CD4-positive, alpha-beta T cell (primary cell): ENCODE measurements at places on chromosomes 4 and X.

- DNase-seq: peak; percentile 27
Measured at GRCh38 chr4:48546336-48546735, 56.3 kb downstream of the ZAR1 start.

- DNase-seq: no peak
Measured at GRCh38 chr4:86975927-86976326, 41.1 kb downstream of the AFF1 start.

GRCh38 chr4:148077581-148077980, 345.7 kb downstream of the ARHGAP10 start:
- DNase-seq: no peak

DNA sequence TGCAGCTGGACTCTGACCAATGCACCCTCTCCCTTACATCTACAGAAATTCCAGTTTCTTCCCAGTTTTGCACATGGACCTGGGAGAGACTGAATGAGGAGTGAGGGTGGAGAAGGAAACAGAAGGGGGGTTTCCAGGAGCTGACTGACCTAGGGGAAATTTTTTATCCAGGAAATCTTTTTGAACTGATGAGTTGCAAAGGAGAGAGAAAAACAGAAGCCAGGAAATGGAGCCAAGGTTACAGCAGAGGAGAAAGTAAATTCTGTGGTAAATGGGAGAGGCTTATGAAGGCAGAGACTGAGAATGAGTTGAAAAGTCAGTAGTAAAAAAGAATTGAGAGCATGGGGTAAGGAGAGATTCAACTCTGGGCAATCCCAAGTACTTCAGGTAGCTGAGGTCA, 192.8 kb downstream of the SMIM20 start:
- no peak for DNase-seq

DNA sequence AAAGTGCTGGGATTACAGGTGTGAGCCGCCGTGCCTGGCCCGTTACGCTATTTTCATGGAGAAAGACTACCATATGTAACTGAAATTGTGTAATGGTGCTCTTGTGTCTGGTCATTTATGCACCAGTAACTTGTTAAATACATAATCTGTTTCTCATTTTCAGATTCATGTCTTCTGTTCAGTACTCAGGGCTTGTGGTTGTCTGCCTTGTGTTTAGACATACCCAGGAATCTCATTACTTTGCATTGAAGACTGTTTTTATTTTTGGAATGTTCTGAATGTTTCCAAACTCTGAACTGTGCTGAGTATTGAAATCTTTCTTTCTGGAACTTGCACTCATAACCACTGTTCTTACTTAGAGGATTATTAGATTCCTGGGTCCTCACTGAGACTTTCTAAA, 52.8 kb downstream of the PDLIM5 start:
- no peak for DNase-seq

GRCh38 chr4:48602222-48602621, 112.2 kb downstream of the ZAR1 start:
- DNase-seq: no peak
